Fibroblast of mammary gland (primary cell): ENCODE measurements at places on chromosomes 13 and 19.

- DNase-seq = no peak
Measured at GRCh38 chr13:113538689-113539058, 45.9 kb upstream of the TFDP1 start.

GRCh38 chr19:2994588-2995131 lies 17.3 kb downstream of the TLE6 start:
- no peak for DNase-seq

DNA sequence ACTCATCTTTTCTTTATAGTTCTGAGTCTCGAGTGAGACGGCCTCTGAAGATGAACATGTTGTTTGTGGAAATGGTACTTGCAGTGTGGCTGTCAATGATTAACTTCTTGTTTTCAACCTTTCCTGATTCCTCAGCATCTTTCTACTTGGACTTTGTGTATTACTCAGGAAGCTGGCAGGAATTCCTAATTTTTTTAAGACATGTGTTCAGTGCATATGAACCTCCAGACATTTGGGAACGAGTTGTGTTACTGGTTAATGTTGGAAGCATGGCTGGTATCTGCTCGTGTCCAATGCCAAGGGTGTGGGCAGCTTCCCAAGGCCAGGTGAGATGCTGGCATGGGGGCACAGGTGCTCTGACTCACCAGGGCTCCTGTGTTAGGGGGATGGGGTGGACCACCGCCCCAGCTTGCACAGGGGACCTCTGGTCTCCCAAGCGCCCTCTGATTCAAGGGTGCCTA lies 61.1 kb upstream of the MCF2L start:
- DNase-seq = no peak

DNA sequence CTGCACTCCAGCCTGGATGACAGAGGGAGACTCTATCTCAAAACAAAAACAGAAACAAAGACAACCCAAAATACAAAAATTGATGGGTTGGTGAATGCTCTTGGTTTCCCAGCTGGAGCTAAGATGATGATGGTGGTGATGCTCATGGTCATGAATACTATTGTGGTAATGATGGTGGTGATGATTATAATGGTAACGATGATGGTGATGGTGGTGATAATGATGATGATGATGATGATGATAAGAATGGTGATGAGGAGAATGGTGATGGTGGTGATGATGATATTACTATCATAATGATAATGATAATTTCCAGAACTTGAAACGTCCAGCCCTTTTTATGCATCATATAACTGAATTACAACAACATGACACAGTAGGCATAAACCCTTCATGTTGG lies 40.1 kb downstream of the VAV1 start:
- DNase-seq = no peak

DNA sequence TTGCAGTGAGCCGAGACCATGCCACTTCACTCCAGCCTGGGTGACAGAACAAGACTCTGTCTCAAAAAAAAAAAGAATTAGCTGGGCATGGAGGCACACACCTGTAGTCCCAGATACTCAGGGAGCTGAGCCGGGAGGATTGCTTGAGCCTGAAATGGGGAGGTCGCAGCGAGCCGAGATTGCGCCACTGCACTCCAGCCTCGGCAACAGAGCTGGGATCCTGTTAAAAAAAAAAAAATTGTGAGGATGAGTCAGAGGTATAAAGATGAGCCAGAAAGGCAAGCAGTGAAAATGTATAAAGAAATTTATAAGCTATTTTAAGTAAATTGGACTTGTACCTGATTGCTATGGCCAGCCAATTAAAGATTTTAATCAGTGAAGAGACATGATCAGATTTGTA lies 21.1 kb downstream of the KBTBD6 start:
- peak; percentile 66 for DNase-seq
